ENCODE measurements at places on chromosomes 5 and 9.

- DNase-seq = peak; percentile 31
Measured at GRCh38 chr9:69599232-69599971, 72.8 kb downstream of the APBA1 start.

- no peak for DNase-seq
Measured at GRCh38 chr9:16728137-16728508, 142.3 kb downstream of the BNC2 start.

DNA sequence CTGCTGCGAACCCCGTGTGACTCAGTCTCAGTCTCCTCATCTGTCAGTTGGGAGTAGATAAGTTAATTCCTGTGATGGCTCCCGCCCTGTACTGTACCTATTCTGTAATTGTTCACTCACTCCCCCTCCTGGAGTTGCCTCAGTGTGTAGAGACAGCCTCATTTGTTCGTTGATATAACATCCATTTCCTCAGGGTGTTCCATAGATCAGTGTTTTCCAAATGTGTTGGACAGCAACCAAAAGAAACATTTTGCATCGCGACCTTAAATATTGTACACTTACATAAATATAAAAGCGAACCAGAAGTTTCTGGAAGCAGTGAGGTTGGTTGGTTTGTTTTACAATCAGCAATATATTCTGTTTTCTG lies 698 bp downstream of the NFX1 start:
- no peak for DNase-seq

- no peak for DNase-seq
Measured at GRCh38 chr9:7790819-7791182, 8.8 kb downstream of the DMAC1 start.

GRCh38 chr9:130651752-130652151 lies 12.6 kb upstream of the PRDM12 start:
- DNase-seq = no peak

- DNase-seq = peak; percentile 63
Measured at GRCh38 chr5:76742583-76742982, 26.7 kb downstream of the F2R start.

DNA sequence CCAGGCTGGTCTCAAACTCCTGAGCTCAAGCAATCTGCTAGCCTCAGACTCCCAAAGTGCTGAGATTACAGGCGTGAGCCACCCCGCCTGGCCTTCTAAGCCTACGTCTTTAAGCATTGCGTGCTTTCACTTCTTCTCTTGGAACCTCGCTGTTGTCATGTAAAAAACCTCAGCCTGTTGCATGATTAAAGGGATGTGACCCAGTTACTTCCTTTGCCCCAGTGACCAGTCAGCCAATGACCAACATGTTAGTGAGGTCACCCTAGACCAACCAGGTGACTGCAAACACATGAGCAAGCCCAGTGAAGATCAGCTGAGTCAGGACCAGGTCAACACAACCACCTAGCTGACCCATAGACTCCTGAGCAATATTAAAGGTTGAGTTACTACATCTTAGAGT lies 10.5 kb downstream of the KIF4B start:
- no peak for DNase-seq

DNA sequence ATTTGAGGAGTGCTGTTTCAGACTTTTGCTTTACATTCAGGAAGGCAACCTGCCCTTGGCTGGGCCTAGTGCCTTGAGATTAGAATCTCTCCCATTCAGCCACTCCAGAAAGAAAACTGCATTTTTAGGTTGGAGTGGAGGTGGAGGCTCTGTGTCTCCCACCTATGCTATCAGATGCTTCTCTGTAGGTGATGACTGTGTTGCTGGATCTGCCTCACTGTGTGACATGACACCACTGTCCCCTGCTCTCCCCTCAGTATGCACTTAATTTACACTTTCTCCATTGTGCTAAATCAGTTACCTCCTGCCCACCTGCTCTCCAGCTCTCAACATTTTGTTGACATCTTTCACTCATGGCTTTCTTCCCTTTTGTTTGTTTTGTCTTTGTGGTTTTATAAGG lies 265.8 kb downstream of the TENT4A start:
- no peak for DNase-seq

DNA sequence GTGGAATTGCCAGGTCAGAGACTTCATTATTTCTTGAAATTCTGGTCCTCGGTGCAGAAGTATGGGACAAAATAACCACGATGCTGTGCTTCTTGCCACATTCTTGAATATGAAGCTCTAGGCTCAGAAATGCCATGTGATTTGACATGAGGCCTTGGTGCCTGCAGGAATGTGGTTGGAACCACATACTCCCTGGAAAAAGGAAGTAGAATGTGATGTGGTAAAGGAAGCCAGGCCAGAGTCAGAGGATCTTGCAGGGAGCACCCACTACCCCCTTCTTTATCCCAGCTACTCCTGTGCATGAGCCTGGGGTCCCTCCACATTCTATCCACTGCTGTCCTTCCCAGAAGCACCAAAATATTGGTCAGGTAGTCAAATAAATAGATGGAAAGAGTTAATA lies 80.9 kb downstream of the FOXD1 start:
- DNase-seq = no peak

DNA sequence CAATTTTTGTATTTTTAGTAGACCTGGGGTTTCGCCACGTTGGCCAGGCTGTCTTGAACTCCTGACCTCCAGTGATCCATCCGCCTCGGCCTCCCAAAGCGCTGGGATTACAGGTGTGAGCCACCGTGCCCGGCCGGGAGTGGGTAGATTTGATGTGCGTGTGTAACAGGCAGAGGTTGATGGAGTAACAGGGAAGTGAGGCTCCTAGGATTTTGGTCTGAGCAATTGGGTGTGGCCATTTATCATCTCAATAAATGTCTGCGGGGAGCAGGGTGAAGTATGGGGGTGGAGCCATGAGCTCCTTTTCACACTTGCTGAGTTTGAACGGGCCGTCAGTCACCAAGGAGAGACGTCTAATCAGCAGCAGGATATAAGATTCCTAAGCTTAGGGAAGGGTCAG lies 1.2 kb upstream of the REXO4 start:
- no peak for DNase-seq

Measured in stromal cell of bone marrow (primary cell).